SJSA1 (cell line): ENCODE measurements at places on chromosomes 5 and 9. TPM values are rescaled to one million over a fixed set of nuclear protein-coding genes. Genes with fewer than 3 reads are reported as not detected.

Gene TXN
- 246 and 303 TPM in 2 replicates for total RNA-seq

Gene SEMA5A
- total RNA-seq = 9.1 and 15.9 TPM in 2 replicates

Gene DRD1
- total RNA-seq = 10.0 and 14.0 TPM in 2 replicates

Gene EXOSC3
- total RNA-seq = 34.9 and 40.2 TPM in 2 replicates

Gene MEIKIN
- total RNA-seq = not detected in 2 replicates

Gene PKD2L2
- total RNA-seq = not detected in 2 replicates

Gene STARD4
- total RNA-seq = 38.9 and 53.9 TPM in 2 replicates

GRCh38 chr5:125006011-125006685 is 259.7 kb upstream of the ZNF608 start:
- peaks cover 5% of the 10 kb centered on the region for H3K4me1 ChIP-seq
- no peak overlapping the region for H3K27ac ChIP-seq
- DNase-seq = no peak
- no peaks in the 10 kb centered on the region for H3K27me3 ChIP-seq
- H3K4me3 ChIP-seq = no peak overlapping the region

GRCh38 chr5:74885170-74885569 is 19.0 kb upstream of the FAM169A start:
- no peaks in the 10 kb centered on the region for H3K36me3 ChIP-seq
- no peaks in the 10 kb centered on the region for H3K27me3 ChIP-seq
- DNase-seq = no peak
- H3K27ac ChIP-seq = no peak overlapping the region

- DNase-seq = no peak
- H3K27ac ChIP-seq = no peak overlapping the region
- no peaks in the 10 kb centered on the region for H3K27me3 ChIP-seq
- no peaks in the 10 kb centered on the region for H3K36me3 ChIP-seq
- H3K4me3 ChIP-seq = no peak overlapping the region
These were observed 201.7 kb downstream of the KDM4C start for GRCh38 chr9:6959270-6960000.

DNA sequence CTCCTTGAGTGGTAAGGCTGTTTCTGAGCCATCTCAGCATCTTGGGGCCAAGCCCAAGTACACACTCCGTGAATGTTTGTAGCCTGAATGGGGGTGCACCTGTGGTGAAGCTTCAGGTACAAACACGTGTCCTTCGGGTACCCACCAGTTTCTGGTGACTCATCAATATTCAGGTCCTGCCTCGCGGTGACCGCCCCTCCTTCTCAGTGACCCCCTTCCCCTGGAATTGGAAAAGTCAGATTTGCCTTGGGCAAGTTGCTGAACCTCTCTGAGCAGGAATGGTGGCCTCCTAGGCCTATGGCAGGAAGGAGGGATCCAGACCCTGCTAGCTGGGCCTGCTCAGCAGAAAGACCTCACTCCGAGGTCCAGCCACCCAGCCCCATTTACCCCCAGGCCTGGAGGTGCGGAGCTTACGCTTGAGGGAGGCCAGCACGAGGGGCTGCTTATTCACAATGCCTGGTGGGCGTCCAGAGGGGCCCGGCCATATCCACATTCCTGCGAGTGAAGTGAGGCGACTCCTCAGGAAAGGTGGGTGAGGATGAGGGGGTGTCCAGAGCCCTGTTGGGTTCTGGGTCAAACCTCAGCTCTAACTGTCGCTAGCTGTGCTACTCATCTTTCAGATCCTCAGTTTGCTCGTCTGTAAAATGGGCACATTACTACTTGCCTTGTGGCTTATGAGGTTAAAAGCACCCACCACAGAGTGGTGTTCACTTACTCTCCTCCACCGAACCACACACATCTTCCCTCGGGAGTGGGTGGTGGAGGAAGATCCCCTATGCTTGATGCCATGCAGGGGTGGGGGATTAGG is 7.0 kb downstream of the ADGRD2 start:
- no peak overlapping the region for H3K27ac ChIP-seq
- H3K36me3 ChIP-seq = no peaks in the 10 kb centered on the region
- no peak for DNase-seq
- peaks cover 13% of the 10 kb centered on the region for H3K27me3 ChIP-seq
- H3K4me1 ChIP-seq = no peaks in the 10 kb centered on the region

GRCh38 chr5:135671052-135671705 is 92.4 kb upstream of the CXCL14 start:
- no peaks in the 10 kb centered on the region for H3K27me3 ChIP-seq
- no peak overlapping the region for H3K4me3 ChIP-seq

DNA sequence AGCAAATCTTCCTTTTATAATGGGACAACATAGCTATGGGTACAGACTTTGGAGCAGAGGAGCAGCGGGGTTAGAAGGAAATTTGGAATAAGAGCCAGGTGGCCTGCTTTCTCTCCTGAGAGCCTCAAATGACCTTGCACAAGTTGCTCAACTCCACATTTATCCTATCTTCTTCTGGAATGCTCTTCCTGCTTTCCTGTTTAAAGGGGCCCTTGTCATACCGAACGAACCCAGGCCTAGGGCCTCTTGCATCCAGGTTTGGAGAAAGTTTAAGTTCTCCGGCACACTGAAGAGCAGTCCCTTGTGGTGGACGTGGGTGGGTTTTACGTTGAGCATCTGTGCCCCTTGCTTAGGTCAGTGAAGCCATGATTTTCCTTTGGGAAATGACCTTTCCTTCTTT is 197.9 kb upstream of the NR3C1 start:
- no peak for DNase-seq
- peaks cover 6% of the 10 kb centered on the region for H3K4me1 ChIP-seq
- no peak overlapping the region for H3K27ac ChIP-seq
- no peak overlapping the region for H3K4me3 ChIP-seq

DNA sequence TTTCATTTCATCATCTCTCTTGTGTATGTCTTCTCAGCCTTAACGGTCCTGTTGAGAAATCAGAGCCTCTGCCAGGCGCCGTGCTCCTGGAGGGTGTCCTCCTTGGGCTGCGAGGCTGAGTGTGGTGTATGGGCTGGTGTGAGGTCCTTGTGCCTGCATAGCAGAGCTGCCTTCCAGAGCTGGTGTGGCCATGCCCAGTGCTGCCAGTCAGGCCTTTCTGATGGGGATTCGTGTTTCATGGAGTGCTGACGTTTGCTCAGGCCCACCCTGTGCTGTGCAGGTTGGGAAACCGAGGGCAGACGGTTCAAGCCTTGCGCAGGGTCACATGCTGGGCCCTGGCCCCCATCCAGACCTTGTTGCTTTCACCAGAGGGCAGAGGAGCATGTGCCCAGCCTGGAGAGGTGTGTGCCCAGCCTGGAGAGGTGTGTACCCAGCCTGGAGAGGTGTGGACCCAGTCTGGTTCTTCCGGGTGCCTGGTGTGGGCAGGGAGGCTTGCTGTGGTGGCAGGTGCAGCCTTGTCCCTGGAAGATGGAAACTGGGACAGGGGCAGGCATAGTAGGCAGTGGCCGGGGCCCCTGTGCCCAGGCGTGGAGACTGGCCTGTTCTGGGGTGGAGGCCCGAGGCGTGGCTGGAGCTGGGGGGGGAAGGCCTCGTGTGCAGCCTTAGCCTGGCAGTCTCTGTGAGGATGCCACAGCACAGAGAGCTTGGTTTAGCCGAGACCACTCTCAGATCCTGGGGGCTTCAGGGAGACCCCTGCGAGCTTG is 84.0 kb downstream of the RXRA start:
- H3K4me1 ChIP-seq = peaks cover 54% of the 10 kb centered on the region
- H3K27ac ChIP-seq = no peak overlapping the region
- H3K36me3 ChIP-seq = peaks cover 24% of the 10 kb centered on the region
- DNase-seq = no peak

GRCh38 chr5:133756036-133756435 is 143.7 kb upstream of the FSTL4 start:
- H3K27me3 ChIP-seq = peaks cover 8% of the 10 kb centered on the region; the same call in 1 of the 2 replicates
- H3K4me3 ChIP-seq = no peak overlapping the region
- H3K36me3 ChIP-seq = no peaks in the 10 kb centered on the region
- H3K4me1 ChIP-seq = no peaks in the 10 kb centered on the region; the same call in 1 of the 2 replicates
- no peak for DNase-seq

GRCh38 chr9:26637101-26637500 is 255.5 kb downstream of the CAAP1 start:
- no peak for DNase-seq
- no peak overlapping the region for H3K4me3 ChIP-seq
- H3K36me3 ChIP-seq = no peaks in the 10 kb centered on the region
- no peak overlapping the region for H3K27ac ChIP-seq
- H3K4me1 ChIP-seq = no peaks in the 10 kb centered on the region
